ENCODE measurements at places on chromosomes 3 and 15.

- no peak for DNase-seq
Measured at GRCh38 chr15:50786871-50787270, 21.4 kb upstream of the SPPL2A start.

DNA sequence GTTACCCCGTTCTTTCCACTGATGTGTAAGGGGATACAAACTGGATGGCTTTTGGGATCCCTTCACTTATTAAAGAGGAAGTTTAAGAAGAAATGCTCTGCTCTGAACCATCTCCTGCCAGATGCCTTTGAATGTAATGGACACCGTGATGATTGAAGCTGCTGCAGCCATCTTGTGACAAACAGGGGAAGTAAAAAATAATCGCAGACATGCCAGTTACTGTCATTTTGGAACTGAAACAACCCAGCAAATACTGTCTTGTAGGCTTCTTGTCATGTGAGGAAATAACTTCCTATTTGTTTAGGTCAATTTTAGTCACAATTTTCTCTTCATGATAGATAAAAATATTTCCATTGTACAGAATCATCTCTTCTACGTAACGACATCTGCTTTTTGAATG lies 224.0 kb downstream of the CHL1 start:
- no peak for DNase-seq

- DNase-seq = no peak
Measured at GRCh38 chr3:195115600-195116406, 155.2 kb downstream of the XXYLT1 start.

GRCh38 chr3:195524171-195524896 lies 18.8 kb downstream of the PPP1R2 start:
- no peak for DNase-seq

GRCh38 chr3:35640190-35641165 lies 1.2 kb downstream of the ARPP21 start:
- DNase-seq = no peak

- no peak for DNase-seq
Measured at GRCh38 chr15:63708126-63708772, 111.1 kb downstream of the FBXL22 start.
